ENCODE measurements at places on chromosomes 5 and 9.

GRCh38 chr5:34487159-34487879 is 168.8 kb upstream of the RAI14 start:
- DNase-seq = no peak

- DNase-seq = no peak
These were observed 17.4 kb upstream of the ARSI start for GRCh38 chr5:150320044-150320613.

DNA sequence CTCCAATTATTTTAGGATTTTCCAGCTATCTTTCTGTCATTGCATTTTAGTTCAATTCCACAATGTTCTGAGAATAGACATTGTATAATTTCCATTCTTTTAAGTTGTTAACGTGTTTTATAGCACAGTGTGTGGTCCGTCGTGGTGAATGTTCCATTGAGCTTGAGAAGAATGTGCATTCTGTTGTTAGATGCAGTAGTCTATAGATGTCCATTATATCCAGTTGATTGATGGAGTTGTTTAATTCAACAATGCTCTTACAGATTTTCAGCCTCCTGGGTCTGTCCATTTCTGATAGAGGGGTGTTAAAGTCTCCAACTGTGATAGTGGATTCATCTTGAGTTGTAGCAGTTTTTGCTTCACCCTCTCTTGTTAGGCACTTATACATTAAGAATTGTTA is 1587.7 kb upstream of the NUDT12 start:
- no peak for DNase-seq

GRCh38 chr9:14687042-14687719 is 6.1 kb downstream of the ZDHHC21 start:
- no peak for DNase-seq

DNA sequence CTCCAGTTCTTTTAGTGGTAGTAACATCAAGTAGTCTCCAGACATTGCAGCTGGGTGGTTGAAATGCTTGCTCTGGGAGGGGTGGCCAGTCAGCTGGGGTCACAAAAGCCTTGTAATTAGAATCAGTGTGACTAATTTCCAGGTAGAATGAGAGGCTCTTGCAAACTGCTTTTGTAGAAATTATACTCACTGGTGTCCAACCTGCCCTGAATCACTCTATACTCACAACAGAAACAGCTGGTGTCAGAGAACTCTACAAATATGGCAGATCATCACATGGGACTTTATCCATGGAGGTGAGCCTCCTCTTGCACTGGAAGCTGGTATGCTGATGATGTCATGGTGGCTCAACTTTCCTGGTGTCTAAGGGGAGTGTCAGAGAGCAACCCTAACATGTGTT is 71.3 kb downstream of the SH3TC2 start:
- DNase-seq = no peak

DNA sequence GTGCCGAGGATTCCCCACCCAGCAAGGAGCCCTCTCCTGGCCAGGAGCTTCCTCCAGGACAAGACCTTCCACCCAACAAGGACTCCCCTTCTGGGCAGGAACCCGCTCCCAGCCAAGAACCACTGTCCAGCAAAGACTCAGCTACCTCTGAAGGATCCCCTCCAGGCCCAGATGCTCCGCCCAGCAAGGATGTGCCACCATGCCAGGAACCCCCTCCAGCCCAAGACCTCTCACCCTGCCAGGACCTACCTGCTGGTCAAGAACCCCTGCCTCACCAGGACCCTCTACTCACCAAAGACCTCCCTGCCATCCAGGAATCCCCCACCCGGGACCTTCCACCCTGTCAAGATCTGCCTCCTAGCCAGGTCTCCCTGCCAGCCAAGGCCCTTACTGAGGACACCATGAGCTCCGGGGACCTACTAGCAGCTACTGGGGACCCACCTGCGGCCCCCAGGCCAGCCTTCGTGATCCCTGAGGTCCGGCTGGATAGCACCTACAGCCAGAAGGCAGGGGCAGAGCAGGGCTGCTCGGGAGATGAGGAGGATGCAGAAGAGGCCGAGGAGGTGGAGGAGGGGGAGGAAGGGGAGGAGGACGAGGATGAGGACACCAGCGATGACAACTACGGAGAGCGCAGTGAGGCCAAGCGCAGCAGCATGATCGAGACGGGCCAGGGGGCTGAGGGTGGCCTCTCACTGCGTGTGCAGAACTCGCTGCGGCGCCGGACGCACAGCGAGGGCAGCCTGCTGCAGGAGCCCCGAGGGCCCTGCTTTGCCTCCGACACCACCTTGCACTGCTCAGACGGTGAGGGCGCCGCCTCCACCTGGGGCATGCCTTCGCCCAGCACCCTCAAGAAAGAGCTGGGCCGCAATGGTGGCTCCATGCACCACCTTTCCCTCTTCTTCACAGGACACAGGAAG is 120.2 kb downstream of the RGS3 start:
- no peak for DNase-seq

DNA sequence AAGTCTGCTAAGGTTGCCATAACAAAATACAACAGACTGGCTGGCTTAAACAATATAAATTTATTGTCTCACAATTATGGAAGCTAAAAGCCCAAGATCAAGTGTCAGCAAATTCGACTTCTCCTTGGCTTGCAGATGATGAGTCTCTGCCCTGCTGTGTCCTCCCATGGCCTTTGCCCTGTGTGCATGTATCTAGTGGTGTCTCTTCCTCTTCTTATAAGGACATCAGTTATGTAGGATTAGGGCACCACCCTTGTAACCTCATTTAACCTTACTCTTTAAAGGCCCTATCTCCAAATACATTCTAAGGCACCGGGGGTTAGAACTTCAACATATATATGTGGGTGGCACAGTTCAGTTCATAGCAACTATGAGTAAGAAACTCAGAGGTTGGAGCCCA is 157.9 kb upstream of the RASA1 start:
- no peak for DNase-seq

GRCh38 chr9:82091610-82092009 is 103.0 kb downstream of the SPATA31D1 start:
- DNase-seq = no peak

DNA sequence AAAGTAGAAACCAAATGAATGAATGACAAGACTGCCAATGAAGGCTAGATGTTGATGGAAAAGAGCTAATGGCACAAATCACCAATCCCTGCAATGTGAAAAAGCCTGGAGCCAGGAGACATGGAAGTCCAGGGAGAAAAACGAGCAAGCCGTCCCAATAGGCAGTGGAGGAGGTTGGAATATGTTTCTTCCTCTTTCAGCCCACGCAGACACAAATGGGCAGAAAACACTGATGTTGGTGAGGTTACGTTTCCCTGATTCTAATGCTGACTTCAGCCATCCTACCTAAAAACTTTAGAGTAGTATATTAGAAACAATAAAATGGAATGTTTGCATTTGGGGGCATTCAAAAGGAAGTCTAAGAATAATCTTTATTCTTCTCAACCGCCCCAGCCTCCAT is 23.9 kb upstream of the KIF2A start:
- DNase-seq = no peak

- DNase-seq = no peak
These were observed 57.6 kb downstream of the STARD4 start for GRCh38 chr5:111454776-111455175.

GRCh38 chr5:108524564-108524963 is 142.7 kb upstream of the FBXL17 start:
- no peak for DNase-seq

DNA sequence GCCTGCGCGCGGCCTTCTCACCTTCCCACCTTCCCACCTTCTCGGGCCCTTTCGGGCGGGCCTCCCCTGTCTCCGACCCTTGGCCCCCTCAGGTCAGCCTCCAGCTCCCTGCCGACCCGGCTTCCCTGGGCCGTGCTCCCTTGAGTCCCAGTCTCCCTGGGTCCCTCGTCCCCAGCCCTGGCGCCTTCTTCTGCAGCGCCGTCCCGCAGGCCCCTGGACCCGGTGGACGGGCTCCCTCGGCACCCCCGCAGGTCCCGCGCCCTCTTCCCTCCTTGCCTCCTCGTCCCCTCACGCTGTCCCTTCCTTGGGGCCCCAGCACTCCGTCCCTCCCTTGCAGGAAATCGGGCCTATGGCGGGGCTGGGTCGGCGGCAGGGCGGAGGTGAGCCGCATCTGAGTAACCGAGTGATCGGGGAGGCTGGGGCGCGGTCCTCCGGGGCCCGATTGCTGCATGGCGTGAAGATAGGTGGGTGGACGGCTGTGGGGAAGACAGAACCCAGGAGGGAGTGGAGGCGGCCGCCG is 7.6 kb downstream of the ARPC5L start:
- peak; percentile 64 for DNase-seq

DNA sequence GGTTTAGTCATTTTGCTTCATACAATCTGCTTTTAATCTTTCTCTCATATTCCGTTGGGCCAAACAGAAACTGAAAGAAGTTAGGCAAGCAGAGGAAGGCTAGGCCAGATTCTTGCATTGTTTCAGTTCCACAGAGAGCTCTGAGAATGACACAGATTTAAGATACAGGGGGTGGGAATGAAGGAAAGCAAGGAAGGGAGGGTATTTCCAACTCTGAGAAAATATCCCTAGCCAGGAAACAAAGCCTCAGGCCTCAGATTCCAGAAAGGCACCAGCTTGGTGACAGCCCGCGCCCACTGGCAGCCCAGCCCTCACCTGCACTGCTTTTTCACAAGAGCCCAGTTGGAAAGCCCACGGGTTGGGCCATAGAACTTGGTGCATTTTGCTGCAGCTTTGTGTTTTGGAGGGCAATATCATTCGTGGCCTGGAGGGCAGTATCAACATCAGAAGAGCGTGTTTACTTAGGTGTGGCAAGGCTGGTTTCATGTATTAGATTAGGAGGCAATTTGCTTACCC is 63.5 kb downstream of the ENC1 start:
- DNase-seq = no peak

DNA sequence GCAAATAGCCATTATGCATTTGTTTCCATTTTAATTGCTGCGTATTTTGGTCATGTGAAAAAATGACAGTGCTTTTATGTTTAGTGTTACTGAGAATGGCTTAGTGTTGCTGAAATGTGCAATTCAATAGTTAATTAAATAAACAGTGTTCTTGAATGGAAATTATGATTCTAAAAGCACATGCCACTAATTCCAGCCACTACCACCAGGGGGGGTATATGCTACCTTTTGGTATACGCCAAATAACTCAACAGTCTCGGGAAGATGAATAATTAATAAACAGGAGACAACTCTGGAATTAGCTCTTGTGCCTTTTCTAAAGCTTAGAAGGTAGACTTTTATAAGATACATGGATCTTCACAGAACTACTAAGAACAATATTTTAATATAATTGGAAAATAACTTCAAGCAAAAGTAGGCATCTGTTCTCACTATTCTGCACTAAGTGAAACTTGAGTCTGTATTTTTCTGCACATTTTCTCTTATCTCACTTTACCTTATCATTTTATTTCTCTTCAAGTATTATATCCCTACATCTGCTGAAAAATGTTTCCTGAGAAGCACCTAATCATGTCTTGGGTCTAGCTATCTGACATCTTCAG is 83.5 kb upstream of the MINAR2 start:
- peak; percentile 37 for DNase-seq

DNA sequence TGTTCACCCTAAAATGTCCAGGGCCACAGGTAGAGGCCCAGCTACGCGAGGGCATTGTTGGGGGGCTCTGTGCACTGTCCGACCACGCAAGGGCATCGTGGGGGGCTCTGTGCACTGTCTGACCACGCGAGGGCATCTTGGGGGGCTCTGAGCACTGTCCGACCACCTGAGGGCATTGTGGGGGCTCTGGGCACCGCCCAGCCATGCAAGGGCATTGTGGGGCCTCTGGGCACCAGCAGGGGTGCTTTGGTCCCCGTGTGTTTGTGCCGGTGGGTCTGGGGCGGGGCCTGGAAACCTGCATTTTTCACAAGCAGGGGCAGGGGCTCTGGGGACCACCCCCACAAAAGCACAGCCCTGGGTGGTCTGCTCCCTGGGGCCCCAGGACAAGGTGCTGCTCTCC is 41.5 kb upstream of the RXRA start:
- DNase-seq = no peak

DNA sequence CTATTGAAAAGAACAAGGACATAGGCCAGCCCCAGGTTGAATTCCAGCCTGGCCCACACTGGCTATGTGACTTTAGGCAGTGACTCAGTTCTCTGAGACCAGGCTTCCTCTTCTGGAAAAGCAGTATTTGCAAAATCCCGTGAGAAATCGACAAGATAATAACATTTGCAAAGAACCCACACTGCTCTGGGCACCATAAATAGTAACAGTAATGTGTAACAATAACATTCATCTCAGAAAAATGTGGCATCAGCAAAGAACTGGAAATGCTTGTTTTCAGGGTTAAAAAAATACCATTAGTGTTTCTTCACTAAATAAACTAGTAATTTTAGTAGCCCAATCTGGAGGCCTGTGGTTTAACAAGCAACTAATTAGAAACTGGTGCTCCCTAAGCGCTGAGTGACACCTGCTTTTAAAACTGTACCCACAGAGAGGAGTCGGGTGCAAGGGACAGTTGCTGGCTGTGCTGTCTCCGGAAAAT is 148.4 kb downstream of the TTLL11 start:
- DNase-seq = no peak

DNA sequence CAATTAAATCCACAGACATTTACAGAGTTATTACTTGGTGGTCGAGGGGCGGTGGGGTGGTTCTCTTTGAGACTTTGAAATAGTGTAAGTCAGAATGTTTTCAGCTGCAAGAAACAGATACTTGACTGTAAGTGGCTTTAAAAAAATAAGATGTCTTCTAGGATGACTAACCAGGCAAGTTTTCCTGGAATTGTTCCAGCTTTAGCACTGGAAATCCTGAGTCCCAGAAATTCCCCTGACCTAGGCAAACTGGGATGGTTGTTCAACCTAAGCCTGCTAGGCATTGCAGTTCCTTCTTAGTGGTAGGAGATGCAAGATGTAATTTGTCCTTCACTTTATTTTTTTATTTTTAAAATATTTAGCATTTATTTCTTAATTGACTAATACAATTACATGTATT is 169.5 kb upstream of the POC5 start:
- DNase-seq = no peak

- peak; percentile 57 for DNase-seq
These were observed at the start of gene SPACA9 for GRCh38 chr9:132878695-132879456. Gene SPACA9, plus strand, starts transcription at chr9:132878898. Its CDS starts 5,050 bp downstream, at chr9:132883948.

- no peak for DNase-seq
These were observed 117.6 kb downstream of the CHSY3 start for GRCh38 chr5:130021876-130022275.

DNA sequence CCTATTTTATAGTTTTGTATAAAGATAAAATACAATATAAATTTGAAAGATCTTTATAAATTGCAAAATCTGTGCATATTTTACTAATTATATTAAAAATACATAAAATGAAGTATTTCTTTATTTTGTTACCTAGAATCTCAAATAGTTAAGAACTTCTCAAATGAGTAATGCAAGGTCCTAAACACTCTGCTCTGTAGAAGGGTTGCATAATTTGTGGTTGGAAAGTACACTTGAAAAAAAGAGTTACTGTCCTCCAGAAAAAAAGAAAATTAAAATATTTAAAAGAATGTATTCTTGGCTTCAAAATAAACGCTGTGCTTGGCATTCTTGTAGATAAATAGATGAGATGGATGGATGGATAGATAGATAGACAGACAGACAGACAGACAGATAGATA is 428.8 kb upstream of the CDH6 start:
- DNase-seq = no peak

DNA sequence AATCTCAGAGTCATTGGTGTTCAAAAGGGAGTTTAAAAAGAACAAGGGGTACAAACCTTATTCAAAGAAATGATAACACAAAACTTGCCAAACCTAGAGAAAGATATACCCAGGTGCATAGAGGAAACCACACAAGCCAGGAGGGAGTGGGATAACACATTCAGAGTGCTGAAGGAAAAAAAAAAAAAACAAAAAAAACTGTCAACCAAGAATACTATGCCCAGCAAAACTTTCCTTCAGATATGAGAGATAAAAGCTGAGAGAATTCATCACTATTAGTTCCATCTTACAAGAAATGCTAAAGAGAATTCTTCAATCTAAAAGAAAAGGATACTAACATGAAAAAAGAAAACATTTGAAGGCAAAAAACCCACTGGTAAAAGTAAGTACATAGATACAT is 11.5 kb upstream of the TESK1 start:
- DNase-seq = no peak

Measured in stimulated activated CD4-positive, alpha-beta T cell treated with anti-CD3 and anti-CD28 coated beads, Interleukin-2, amount 100 ng/mL, for 24 hours (primary cell).